ENCODE measurements at places on chromosomes 2 and 18.

GRCh38 chr18:39681061-39681460 lies 2115.5 kb upstream of the CELF4 start:
- DNase-seq = no peak

DNA sequence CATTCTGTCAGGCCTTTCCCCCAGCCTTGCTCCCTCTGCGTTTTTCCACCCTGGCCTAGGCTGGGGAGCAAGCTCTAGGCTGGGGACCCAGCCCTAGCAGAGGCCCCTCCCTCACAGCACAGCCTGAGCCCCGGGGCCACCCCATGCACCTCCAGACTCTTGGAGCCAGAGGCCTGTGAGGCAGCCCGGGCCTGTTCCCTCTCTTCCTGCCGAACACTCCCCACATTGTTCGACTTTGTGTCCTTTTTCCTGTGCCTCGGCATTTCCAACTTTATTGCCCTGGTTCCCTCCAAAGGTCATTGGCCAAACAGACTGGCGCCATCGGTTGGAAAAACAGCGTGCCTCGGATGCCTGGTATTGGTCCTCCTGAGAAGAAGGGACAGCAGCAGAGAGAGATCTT lies 79.7 kb downstream of the HS1BP3 start:
- DNase-seq = no peak

DNA sequence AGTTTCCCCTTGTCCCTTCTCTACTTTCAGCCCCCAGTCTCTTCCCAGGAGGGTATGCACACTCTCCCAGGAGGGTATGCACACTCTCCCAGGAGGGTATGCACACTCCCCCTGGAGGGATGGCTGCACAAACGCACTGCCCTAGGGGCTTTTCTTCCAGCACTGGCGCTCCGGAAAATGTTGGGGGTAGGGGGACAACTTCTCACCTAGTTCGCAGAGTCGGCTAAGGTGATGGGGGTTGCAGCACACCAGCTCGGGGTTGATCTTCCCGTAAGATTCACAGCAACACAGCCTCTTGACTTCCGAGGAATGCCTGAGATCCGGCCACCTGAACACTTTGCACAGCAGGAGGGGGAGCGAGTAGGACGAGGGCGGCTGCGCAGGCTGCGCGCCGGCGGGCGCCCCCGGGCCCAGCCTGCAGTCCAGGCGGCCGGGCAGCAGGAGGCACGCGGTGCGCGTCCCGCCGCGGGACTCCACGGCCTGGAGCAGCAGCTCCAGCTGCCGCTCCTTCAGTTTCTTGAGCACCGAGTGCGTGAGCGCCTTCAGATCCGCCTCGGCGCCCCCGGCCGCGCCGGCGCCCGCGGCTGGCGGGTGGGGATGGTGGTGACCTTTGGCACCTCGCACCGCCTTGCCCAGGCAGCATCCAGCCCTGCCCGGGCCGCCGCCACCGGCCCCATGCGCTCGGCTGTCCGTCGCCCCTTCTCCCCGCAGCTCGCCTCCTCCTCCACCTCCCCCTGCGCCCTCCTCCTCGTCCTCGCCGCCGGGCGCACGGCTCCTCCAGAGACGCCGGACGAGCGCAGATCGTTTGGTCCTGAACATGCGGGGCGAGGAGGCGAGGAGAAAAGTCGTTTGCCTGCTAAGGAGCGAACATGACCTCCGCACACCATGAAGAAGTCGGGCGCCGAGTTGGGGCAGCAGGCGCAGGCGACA lies 894 bp downstream of the SMAD7 start:
- peak; percentile 38 for DNase-seq

DNA sequence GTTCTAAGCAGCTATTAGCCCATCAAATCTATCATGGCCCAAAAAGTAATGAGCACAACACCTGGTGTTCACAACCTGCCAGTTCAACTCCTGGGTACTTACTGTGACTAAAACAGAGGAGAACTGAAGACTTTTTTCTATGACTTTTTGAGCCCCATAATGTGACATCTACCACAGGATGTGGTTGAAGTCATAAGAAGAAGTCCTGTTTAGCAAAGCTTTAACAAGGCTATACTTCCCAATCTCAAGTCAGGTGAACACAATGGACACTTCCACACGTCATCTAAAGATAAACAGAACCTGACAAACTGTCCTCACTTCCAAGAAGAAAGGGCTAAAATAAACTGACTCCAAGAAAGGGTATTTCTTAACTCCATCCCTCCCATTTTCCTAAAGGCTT lies 138.8 kb downstream of the ATAD2B start:
- DNase-seq = no peak

GRCh38 chr2:128623776-128624761 lies 305.4 kb upstream of the HS6ST1 start:
- DNase-seq = no peak

GRCh38 chr2:65053199-65053598 lies 3.0 kb upstream of the CEP68 start:
- DNase-seq = peak; percentile 39

- peak; percentile 90 for DNase-seq
Measured at GRCh38 chr2:27356382-27357181, at the start of gene GTF3C2. Gene GTF3C2 (minus strand): TSS chr2:27356764. CDS start chr2:27343554, 13,210 bp downstream.

DNA sequence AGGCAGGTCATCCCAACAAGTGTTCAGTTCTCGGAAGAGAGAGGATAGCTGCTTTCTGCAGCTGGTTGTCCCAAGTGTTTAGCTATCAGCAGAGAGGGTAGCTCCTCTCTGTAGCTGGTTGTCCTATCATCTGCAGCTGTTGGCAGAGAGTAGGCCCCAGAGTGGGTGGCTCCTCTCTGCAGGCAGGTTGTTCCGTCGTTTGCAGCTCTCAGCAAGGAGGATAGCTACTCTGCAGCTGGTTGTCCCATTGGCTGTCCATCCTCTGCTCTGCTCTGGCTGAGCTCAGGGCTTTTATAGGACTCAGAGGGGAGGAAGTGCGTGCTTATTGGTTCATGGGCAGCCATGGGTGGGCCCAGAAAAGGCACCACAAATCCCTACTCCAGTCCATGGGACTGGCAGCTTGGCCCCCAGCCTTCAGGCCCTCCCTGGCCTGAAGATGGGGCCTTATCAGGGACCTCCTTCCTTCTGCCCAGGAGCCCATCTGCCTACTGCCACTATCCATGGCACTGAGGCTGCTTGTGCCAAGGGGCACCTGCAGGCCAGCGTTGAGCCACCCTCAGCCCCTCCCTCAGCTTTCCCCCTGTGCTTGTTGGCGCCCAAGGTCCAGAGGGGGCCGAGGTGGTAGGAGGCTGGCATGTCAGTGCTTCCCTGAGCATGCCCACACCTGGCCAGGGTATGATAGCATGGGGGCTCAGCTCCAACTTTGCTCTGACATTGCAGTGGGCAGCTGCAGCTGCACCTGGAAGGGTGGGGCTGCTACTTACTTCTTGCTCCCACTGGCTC lies 38.3 kb downstream of the TDRD15 start:
- no peak for DNase-seq

- no peak for DNase-seq
Measured at GRCh38 chr2:159449504-159450124, 163.1 kb upstream of the WDSUB1 start.

- DNase-seq = no peak
Measured at GRCh38 chr2:222404151-222404905, 20.0 kb upstream of the SGPP2 start.

DNA sequence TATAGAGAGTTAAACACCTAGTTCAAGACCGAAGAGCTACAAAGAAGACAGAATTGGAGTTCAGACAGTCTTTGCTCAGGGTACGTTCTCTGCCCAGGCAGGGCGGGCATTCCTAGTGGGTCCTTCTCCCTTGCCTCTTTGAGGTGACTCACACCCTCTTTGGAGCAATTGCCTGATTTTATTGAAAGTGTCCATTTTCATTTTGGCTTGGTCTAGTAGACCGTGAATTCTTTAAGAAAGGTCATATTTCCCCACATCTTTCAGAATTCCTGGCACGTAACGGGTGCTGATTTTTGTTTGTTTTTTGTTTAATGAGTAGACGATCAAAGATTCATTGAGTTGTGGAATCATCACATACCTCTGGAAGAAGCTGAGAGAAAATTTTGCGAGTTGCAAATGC lies 871.5 kb downstream of the RNF144A start:
- DNase-seq = no peak

DNA sequence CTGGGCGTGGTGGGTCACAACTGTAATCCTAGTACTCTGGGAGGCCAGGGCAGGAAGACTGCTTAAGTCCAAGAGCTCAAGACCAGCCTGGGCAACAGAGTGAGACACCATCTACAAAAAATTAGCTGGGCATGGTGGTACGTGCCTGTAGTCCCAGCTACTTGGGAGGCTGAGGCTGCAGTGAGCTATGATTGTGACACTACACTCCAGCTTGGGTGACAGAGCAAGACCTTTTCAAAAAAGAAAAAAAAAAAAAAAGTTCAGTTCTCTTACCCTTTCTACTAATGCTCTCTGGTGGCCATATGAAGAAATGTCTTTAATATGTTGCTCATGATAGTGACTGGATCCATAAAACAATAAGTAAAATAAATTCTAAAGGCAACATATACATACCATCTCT lies 14.9 kb downstream of the TYW5 start:
- no peak for DNase-seq

DNA sequence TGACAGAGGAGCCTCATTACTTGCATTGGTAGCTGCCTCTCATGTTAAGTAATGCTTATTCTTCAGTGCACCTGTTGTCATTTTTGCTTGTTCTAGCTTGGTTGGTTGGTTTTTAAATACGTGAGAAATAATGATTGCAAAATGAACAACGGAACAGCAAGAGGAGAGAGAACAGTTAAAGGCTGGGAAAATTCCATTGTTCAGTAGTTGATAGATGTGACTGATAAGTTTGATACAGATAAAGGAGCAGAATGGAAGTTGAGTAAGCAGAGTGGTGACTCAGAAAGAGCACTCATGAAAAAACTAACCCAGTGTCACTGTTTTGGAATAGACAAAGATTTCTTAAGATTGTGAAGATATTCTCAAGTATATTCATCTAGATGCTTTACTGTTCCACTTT lies 50.5 kb downstream of the MTA3 start:
- DNase-seq = no peak

- DNase-seq = no peak
Measured at GRCh38 chr2:17413036-17413435, 105.2 kb downstream of the RAD51AP2 start.

GRCh38 chr18:43681661-43682060 lies 404.4 kb upstream of the SYT4 start:
- no peak for DNase-seq

DNA sequence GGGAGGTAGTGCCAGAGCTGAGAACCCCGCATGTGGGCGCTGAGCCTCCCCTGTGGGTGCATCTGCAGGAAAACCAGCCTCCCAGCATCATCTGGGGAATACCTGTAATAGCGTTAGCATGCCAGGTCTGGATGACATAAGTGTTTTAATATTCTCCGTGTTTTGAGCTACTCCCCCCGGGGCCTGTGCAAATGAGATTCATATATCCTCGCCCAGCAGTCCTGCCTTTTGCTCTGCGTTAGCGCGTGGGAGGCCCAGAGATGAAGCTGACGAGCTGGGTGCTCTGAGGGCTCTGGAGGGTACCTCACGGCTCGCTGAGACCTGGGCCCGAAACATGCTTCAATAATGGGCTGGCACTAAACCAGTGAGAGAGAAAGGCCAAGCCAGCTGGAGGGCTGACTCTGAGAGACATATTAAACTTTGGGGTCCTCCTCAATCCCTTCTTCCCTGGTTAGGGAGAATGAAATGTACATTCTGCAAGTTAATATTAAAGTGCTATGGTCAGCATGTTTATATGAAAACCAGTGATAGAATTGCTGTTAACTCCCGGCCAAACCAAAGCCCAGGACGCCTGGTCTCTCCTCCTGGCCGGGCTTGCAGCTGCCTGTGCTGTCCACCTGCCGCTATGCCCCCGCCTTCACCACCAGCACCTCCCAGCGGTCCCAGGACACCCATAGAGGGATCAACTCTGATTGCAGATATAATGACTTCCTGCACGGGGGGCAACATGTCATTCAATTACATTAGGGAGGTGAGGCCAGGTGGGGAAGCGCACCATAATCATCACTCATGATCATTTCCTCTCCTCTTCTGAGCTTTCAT lies 77.0 kb downstream of the EDAR start:
- no peak for DNase-seq

DNA sequence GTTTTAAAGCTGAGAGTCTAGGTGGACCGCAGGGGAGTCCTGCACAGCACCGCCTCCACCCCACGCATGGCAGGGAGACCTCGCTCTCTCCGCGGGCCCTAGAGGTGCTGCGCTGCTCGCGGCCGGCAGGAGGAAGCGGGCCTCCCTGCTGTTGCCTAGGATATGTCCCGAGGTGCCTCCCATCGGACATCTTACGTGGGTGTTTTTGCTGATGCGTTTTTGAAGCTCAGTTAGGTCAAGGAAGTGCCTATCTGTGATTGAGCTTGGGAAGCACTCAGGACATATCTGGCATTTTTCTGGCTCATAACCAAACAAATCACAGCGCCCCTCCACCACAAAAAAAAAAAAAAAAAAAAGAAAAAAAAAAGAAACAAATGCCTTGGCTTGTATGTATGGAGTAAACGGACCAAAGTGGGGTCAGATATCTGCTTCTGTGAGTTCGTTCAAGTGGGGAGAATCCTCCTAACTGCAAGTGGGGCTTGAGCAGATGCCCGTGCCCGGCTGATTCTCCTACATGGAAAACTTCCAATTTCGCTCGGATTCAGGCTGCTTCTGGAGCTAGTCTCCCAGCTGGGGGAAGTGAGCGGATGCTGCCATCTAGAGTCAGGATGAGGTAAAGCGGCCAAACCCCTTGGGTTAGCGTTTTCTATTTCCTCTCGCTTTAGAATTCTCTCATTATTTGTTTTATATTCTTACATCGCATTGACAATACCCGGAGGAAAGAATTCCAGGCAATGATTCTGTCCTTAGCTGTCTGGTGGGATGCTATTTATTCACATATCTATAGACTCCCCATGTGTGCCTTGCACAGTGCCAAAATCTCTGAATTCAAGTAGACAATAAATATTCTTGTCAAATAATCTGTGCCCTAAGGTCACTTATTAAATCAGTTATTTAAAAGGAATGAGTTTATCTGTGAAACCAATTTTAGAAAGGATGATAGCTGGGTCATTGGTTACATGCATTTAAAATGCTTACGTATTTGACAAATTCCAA lies 95.3 kb downstream of the CD8B2 start:
- peak; percentile 30 for DNase-seq

DNA sequence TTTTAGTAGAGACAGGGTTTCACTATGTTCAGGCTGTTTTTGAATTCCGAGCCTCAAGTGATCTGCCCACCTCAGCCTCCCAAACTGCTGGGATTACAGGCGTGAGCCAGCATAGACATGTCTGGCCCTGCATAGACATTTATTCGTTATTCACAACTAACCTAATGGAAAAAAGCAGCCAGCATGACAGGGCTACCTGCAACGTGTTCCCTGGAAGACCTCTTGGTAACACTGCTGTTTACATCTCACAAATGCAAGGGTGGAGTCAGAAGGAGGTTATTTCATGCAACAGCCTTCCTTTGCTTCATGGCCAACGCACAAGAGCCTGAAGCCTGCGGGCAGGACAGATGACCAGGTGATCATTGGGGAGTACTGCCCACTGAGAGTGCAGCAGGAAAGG lies 9.2 kb downstream of the SERPINE2 start:
- DNase-seq = no peak

GRCh38 chr2:156883804-156884203 lies 373.7 kb upstream of the GALNT5 start:
- no peak for DNase-seq

GRCh38 chr18:60469387-60470100 lies 97.0 kb upstream of the MC4R start:
- DNase-seq = no peak
